ENCODE measurements at places on chromosomes 3 and 15.

- DNase-seq, result no peak
These were observed 60.7 kb downstream of the CGNL1 start for GRCh38 chr15:57436961-57437360.

GRCh38 chr15:94542391-94542790 lies 311.0 kb downstream of the MCTP2 start:
- DNase-seq, result no peak

DNA sequence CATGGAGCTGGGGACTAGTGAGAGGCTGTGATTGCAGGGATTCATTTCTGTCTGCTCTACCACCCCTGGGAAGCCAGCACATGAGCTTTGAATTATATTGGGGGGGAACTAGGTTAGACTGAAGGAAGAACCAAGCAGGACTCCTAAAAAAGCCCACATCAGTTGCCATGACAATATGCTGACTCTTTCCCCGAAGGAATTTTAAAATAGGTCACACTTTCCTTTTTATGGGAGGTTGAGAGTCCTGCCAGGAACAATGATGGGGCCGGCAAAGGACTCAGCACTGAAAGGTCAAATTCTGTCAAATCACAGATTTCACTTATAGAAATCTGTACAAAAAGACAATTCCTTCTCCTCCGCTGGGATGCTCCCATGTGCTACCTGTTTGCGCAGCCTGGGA lies 130.8 kb downstream of the ZNF621 start:
- DNase-seq, result no peak

GRCh38 chr3:143859465-143860203 lies 11.4 kb upstream of the SLC9A9 start:
- no peak for DNase-seq

GRCh38 chr3:30397030-30397429 lies 209.4 kb upstream of the TGFBR2 start:
- no peak for DNase-seq

GRCh38 chr15:79520654-79521053 lies 88.5 kb downstream of the MINAR1 start:
- DNase-seq, result no peak

GRCh38 chr3:151008699-151009098 lies 36.2 kb upstream of the CLRN1 start:
- DNase-seq, result no peak

GRCh38 chr15:62847900-62848489 lies 194.6 kb upstream of the TPM1 start:
- DNase-seq, result peak; percentile 4

GRCh38 chr3:73729969-73730440 lies 105.3 kb upstream of the PDZRN3 start:
- DNase-seq, result no peak

GRCh38 chr3:32733631-32734229 lies 48.7 kb downstream of the CNOT10 start:
- DNase-seq, result no peak

DNA sequence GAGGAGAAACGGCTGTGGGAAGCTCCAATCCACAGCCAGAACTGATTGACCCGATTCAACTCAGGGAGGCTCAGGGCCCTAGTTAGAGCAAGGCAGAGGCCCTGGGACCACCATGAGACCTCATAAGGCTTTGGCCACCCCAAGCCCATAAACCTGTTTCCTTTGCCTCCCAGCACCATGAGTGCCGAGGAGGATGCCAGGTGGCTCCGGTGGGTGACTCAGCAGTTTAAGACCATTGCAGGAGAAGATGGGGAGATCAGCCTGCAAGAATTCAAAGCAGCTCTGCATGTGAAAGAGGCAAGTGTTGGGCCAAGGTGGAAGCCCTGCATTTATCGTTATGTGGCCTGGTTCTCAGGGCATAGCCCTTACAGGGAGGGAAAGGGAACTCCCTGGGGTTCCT lies 11.9 kb downstream of the NOX5 start:
- no peak for DNase-seq

GRCh38 chr3:9396301-9396631 lies 1.1 kb upstream of the SETD5 start:
- DNase-seq, result peak; percentile 68

GRCh38 chr15:83605111-83605945 lies 48.6 kb upstream of the ADAMTSL3 start:
- no peak for DNase-seq

Data from stimulated activated CD4-positive, alpha-beta T cell treated with anti-CD3 and anti-CD28 coated beads, Interleukin-1b, Interleukin-23, amount 100 ng/mL, for 24 hours (primary cell).